ENCODE measurements at places on chromosomes 7 and 10. TPM values are rescaled to one million over a fixed set of nuclear protein-coding genes. Genes with fewer than 3 reads are reported as not detected.

- DNase-seq: no peak
Observed at GRCh38 chr10:117541909-117542705, 439 bp upstream of the EMX2 start.

GRCh38 chr10:26857991-26858706, 2.6 kb downstream of the ABI1 start:
- no peak for DNase-seq

DKK1 gene
- not detected for total RNA-seq

GRCh38 chr7:128747327-128748079, 8.3 kb downstream of the CALU start:
- no peak for DNase-seq

- peak; percentile 14 for DNase-seq
Observed at GRCh38 chr10:43124574-43125273, 13.5 kb upstream of the CSGALNACT2 start.

KDM7A gene
- 24.3 TPM for total RNA-seq

DNA sequence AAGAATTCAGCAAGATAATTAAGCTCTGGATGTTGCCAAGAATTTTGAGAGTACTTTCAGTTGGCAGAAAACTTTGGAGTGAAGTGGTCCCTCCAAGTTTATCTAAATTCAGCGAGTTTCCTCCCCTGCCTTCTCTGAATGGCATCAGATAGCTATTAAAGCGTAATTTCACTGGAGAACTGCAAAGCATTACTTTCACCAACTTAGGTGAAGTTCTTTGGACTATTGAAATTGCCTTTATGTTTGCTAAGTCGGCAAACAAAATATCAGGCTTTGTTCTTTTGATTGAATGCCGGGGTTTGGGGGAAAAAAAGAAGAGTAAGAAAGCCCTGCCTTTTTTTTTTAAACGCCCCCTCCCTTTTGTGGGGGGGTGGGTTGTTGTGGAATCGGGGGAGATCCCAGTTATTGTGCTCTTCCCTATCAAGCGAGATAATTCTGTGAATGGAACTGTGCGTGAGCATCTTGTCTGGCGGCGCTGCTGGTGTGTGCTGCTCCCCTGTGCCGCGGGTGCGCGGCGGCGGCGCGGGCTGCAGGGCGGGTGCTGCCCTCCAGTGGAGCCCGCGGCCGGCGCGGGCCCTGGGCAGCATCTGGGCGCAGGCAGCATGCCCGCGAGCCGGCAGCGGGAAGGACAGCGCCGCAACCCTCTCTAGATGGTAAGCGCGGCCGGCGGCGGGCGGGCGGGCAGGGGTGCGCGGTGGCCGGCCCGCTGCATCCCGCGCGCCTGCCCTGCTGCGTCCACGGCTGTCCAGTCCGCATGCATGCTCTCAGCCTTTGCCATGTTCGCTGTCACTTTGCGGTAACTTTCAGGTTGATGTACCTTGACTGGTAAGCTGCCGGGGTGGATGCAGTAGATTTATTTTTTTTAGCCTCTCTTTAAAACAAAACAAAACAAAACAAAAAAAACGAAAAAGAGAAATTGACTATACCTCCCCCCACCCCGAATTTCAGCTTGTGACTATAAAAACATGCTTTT, 176.5 kb downstream of the TCF7L2 start:
- DNase-seq: peak; percentile 40

DNA sequence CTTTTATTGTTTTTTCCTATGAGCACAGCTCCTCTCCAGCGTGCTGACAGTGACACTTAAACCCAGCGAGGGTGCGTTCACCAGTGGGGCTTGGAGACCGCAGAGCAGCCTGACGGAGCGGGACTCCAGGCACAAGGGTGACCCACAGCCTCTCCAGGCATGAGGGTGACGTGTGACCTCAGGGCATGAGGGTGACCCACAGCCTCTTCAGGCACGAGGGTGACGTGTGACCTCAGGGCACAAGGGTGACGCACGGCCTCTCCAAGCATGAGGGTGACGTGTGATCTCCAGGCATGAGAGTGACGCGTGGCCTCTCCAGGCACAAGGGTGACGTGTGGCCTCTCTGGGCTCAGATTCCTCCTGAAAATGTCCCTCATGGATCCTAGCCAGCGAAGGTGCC, 164.3 kb upstream of the TCERG1L start:
- DNase-seq: no peak

CLRN3 gene
- not detected for total RNA-seq

KCNMA1 gene
- total RNA-seq: 0.25 TPM

H2BK1 gene
- not detected for total RNA-seq

DNA sequence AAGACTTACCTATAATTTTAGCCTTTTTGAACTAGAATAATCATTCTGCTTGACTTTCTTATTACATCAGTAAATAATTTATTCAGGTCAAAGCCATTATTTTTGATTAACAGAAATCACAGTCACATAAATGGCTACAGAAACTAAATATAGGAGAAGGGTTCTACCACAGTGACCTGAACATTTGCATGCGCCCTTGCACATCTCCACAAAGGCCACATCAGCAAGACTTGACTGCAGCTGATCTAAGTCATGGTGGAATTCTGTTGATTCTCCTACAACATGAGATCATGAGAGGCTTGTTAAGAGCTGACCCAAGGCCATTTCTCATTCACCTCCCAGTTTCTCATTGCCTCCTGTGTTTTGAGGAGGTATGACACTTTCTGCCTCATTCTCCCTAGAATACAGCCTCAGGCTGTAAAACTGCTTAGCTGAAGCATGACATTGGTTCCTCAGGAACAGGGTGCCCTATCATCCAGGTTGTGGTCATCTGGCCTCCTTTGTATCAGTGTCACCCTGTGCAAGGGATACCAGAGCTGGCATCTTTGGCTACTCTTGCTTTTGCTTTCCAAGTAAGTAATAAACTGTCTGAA, 6.7 kb upstream of the IMMP2L start:
- no peak for DNase-seq

FOXI2 gene
- not detected for total RNA-seq

- DNase-seq: no peak
Observed at GRCh38 chr7:151077705-151078232, 2.8 kb downstream of the FASTK start.

- DNase-seq: no peak
Observed at GRCh38 chr10:108421266-108421665, 1256.8 kb upstream of the SORCS1 start.

SLC26A5 gene
- not detected for total RNA-seq

DNA sequence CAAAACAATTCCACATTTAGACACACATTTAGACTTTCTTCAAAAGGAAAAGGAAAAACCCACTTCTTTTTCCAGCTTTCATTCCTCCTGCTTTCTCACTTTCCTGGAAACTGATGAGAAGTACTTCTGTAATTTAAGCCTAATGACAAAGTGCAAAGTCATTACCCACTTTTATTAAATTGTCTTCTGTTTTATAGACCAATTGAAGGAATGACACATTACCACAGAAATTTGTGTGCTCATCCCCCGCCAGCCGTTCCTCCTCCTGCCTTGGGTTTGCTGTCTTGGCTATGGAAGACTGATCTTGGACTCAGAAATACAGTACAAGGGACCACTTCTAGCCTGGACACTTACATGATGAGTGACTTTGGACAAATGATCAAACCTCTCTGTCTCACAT, 717.8 kb downstream of the SORCS3 start:
- no peak for DNase-seq

- no peak for DNase-seq
Observed at GRCh38 chr7:55526770-55527169, 45.5 kb downstream of the VOPP1 start.

DNA sequence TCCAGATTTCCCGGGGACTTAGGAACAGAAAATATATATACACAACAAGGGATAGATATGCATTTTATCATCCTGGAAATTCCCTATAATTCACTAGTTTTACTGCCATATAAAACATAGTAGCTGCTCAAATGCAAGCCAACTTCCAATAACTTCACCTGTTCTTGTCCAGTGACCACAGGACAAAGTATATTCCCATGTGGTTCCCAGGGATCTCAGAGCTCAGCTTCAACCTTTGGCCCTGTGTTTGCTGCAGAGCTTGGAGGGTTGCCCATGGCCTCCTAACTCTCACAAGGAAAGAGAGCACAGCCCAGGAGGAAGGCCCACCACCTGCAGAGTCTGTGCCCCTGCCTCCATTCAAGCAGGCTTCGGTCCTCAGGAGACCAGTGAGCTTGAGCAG, 4.5 kb upstream of the DRGX start:
- peak; percentile 11 for DNase-seq

DNA sequence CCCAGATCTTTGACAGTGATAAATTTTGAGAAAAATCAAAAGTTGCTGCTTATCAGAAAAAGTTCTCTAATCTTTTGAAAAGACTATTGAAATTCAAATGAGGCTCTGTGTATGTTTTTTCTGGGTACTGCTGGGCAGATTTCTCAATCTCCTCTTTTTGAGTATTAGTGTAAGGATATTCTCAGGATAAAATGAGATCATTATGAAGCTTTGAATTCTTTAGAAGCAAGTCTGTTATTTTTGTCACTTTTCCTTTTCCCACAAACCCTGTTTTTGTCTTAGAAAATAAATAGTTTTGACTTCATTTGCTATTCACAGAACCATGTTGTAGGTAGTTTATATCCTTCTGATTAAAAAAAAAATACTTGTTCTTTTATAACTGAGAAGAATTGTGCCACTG, 7.9 kb downstream of the STAM start:
- DNase-seq: no peak

DNA sequence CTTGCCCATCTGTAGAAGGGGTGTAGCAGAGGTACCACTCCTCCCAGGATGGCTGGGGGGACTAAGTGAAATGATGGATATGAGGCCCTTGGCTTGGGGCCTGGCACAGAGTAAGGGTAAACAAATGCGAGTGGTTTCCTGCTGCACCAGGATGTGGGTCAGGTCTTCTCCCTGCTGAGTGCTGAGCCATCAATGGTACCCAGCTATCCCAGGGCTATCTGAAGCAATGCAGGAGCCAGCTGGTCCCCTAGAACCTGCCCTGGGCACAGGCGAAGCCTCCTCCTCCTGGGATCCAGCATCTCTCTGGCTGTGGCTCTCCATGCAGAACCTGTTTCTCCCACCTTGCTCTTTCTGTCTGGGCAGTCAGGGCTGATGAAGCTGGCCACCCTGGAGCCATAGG, 20.9 kb upstream of the GOLGA7B start:
- DNase-seq: peak; percentile 54

GRCh38 chr7:151051108-151051507, 2.8 kb downstream of the ASIC3 start:
- peak; percentile 69 for DNase-seq

DNA sequence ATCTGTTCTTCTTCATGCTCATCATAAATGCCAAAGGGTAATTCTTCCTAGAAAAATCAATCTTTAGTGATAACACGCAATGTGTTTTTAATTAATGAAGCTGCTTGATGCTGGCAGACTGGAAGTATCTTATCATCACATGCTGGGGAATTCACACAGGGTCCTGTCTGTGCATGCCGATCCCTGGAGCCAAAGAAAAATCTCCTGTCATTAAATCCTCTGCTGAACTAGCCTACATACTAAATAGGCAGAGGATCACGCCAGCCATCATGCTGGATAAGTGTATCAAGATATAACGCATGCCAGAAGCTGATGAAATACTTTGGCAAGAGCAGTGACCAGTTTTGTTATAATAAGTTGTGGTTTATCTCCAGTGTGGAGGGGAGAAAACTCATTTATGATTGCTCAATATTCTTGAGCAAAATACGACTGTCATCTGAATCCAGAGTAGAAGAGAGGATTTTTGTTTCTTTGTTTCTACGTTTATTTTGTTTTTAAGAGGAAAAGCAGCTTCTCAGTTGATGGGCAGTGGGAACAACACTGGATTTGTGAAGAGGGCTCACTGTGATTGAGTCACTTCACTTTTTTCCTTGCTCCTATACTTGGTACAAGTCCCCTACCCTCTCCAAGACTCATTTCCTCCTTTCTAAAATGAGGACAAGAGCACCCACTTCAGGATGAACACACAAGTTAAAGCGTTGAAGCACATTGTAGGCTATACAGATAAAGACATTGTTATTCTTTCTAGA, 649.1 kb downstream of the TNS3 start:
- DNase-seq: no peak

DNA sequence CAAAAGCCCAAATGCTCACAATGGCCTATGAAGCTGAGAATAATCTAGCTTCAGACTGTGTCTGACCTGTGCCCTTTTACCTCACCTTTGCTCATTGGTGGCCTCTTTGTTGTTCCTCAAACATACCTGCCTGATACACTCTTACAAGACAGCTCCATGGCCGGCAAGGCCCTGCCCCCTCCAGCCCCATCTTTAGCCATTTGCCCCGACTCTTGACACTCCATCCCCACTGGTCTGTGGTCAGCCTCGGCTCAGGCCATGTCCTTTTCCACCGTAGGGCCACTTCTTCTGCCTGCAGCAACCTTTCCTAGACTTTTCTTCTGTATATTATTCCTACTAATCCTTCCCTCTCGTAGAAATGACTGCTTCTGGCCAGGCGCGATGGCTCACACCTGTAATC, 265.2 kb downstream of the RPS24 start:
- peak; percentile 3 for DNase-seq

- no peak for DNase-seq
Observed at GRCh38 chr10:64760371-64760770, 1239.2 kb downstream of the REEP3 start.

ZSCAN25 gene
- 27.7 TPM for total RNA-seq

PCLO gene
- not detected for total RNA-seq

CD36 gene
- not detected for total RNA-seq

- no peak for DNase-seq
Observed at GRCh38 chr10:32985775-32986350, 27.8 kb upstream of the ITGB1 start.

- DNase-seq: no peak
Observed at GRCh38 chr7:157573244-157573643, 236.4 kb downstream of the DNAJB6 start.

GRCh38 chr7:51517187-51517586, 200.6 kb upstream of the COBL start:
- DNase-seq: no peak

GRCh38 chr7:140031364-140031763, 31.4 kb downstream of the PARP12 start:
- no peak for DNase-seq

DNA sequence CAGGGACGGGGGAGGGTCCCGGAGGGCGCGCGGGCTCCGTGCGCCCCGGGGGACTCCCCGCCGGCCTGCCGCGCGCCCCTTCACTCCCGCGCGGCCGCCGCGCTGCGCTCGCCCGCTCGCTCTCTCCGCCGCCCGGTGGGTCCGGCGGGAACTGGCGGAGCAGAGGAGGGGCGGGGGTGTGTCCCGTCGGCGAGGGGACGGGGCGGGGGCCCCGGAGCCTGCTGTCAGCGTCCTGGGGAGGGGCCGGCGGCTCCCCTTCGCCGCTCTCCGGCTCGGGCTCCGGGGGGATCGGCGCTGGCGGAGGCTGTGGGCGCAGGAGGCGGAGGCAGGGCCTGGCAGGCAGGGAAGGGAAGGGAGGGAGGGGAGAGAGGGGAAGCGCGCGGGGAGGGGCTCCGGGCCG, at the start of gene SH3PXD2A:
TSS of gene SH3PXD2A (minus strand) at position 153 of the 400 bp plus-strand sequence. CDS start 310 bp downstream, outside the sequence.
- peak; percentile 42 for DNase-seq

DNA sequence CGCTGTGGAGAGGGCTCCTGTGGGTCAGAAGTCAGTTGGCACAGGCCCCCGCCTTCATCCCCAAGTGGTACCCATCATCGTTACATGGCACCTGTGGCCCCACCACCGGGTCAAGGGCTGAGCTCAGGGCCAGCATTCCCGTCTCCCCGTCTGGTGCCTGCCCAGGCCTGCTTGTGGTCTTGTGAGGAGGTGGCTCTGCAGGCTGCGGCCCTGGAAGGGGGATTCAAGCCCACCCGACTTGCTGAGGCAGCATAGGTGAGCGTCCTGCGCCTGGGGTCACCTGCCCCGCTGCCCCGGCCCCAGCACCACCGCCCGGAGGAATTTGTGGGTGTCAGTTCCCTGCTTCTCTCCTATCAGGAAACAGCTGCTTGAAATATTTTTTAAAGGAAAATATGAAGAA, 53.0 kb upstream of the EN2 start:
- DNase-seq: no peak

All from activated CD4-positive, alpha-beta memory T cell treated with anti-CD3 and anti-CD28 coated beads, Interleukin-2, amount 10 ng/mL, durations not matched to agents 7 days and 5 days (primary cell).